ENCODE measurements at places on chromosomes 3 and 15.

GRCh38 chr3:86578071-86578470, 412.9 kb downstream of the VGLL3 start:
- no peak for DNase-seq

DNA sequence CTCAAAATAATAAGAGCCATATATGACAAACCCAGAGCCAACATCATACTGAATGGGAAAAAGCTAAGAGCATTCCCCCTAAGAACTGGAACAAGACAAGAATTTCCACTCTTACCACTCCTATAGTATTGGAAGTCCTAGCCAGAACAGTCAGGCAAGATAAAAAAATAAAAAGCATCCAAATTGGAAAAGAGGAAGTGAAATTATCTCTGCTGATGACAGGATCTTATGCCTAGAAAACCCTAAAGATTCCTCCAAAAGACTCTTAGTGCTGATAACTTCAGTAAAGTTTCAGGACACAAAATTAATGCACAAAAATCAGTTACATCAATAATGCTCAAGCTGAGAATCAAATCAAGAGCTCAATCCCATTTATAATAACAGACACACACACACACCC, 45.9 kb upstream of the SLC2A2 start:
- no peak for DNase-seq

- no peak for DNase-seq
These were observed 72.0 kb downstream of the MYO1E start for GRCh38 chr15:59300618-59301139.

GRCh38 chr3:112685420-112685819, 44.5 kb upstream of the CCDC80 start:
- no peak for DNase-seq

DNA sequence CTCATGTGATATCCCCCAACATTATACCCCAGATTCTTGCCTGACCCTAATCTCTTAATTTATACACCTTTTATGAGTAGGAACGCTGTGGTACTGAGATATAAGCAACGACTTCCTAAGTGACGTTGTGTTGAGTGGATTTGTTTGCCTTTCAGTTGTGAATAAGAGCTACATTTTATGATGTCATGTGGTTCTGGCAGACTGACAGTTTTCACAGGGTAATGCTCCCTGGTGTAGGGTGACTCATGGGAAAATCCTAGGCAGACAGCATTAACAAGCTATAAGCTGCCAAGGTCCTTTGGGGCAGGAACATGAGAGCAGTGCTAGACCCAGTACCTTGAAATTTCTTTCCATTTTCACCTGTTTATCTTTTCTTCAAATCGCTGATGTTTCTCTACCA, 11.2 kb downstream of the C3orf52 start:
- no peak for DNase-seq

DNA sequence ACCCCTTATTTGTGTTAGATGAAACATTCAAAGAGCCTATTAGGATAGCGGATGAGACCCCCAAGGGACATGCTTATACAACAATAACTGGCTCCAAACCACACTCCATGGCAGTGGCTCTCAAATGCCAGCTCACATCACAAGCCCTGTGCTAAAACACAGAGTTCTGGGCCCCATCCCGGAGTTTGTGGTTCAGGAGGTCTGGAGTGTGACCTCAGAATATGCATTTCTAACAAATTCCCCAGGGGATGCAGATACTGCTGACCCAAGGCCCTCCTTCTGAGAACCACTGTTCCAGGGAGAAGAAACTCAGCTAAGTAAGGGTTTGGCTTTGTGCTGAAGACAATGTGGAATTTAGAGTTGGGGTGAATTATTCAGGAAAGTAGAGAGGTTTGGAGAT, 3.6 kb downstream of the CCRL2 start:
- no peak for DNase-seq
